Neural crest cell (in vitro differentiated cells): ENCODE measurements at places on chromosomes 5 and 9.

GRCh38 chr9:37911271-37911681, 7.3 kb upstream of the SLC25A51 start:
- H3K27me3 ChIP-seq: peaks cover 6% of the 10 kb centered on the region
- H3K27ac ChIP-seq: no peak overlapping the region
- no peaks in the 10 kb centered on the region for H3K36me3 ChIP-seq
- DNase-seq: no peak

GRCh38 chr9:447230-448025, 232.8 kb downstream of the DOCK8 start:
- no peak overlapping the region for H3K4me3 ChIP-seq
- H3K27ac ChIP-seq: no peak overlapping the region
- no peaks in the 10 kb centered on the region for H3K27me3 ChIP-seq
- H3K4me1 ChIP-seq: peaks cover 9% of the 10 kb centered on the region
- H3K36me3 ChIP-seq: no peaks in the 10 kb centered on the region
- no peak for DNase-seq

DNA sequence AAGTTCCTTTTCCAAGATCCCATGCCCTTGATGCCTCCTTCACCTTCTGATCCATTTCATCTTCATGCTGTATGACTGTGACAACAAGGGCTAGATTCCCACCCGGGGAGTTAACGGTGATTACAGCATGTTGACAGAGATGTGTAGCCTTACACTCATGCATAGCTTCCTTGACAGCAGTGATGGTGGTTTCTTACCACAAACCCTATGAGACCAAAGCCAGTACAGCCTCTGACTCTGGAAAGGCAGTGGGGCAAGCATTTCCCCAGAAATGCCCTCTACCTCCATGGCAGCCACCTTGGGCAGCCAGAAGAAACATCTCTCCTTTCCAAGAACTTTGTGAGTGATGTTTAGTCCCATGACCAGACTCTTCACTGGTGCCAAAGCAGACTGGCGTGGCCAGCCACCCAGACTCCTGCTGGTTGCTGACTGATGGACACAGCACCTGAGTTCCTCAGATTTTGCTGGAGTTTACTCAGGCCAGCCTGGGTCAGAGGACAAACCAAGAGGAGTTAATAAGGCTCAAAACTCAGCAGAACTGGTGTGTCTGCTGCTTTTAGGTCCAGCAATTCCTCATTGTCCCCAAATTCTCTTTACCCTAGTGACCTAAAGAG, 199.7 kb upstream of the SLC27A6 start:
- H3K27me3 ChIP-seq: no peaks in the 10 kb centered on the region
- no peak for DNase-seq
- no peak overlapping the region for H3K4me3 ChIP-seq
- H3K36me3 ChIP-seq: no peaks in the 10 kb centered on the region
- no peaks in the 10 kb centered on the region for H3K4me1 ChIP-seq

- H3K36me3 ChIP-seq: no peaks in the 10 kb centered on the region
- no peaks in the 10 kb centered on the region for H3K27me3 ChIP-seq
- H3K27ac ChIP-seq: peak overlapping the region; percentile 37
- no peak overlapping the region for H3K4me3 ChIP-seq
- peaks cover 8% of the 10 kb centered on the region for H3K4me1 ChIP-seq
- no peak for DNase-seq
These were observed 9.9 kb downstream of the SEPTIN8 start for GRCh38 chr5:132767150-132767549.

- no peaks in the 10 kb centered on the region for H3K4me1 ChIP-seq
- DNase-seq: no peak
- H3K4me3 ChIP-seq: no peak overlapping the region
- no peak overlapping the region for H3K27ac ChIP-seq
These were observed 59.5 kb downstream of the FAM114A2 start for GRCh38 chr5:153979028-153979783.

DNA sequence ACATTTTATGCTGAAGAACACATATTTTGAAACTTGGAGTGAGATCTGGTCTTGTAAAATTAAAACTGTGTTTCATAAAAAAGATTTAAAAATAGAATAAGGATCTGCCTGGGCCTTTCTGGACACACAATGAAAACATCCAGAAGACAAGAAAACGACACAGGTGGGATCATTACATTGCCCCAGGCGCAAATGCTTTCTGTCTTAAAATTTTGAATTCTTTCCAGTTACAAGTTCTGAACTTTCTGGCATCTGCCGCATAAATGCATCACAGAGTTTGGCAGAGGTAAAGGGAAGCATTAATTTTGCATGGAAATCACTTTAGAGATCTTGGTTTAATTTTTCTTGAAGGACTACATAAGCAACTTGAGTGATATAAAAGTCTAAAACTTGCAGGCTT, 219.6 kb downstream of the WDR70 start:
- DNase-seq: no peak
- H3K4me3 ChIP-seq: no peak overlapping the region
- no peak overlapping the region for H3K27ac ChIP-seq
- H3K4me1 ChIP-seq: no peaks in the 10 kb centered on the region
- peaks cover 18% of the 10 kb centered on the region for H3K36me3 ChIP-seq

- H3K27me3 ChIP-seq: peaks cover 31% of the 10 kb centered on the region
- peak overlapping the region; percentile 87 for H3K4me3 ChIP-seq
- H3K4me1 ChIP-seq: peaks cover 7% of the 10 kb centered on the region
These were observed 30.7 kb downstream of the EXOC3 start for GRCh38 chr5:473551-474192.

- no peak overlapping the region for H3K27ac ChIP-seq
- H3K4me3 ChIP-seq: no peak overlapping the region
These were observed 129.3 kb upstream of the LPCAT1 start for GRCh38 chr5:1652873-1653697.

DNA sequence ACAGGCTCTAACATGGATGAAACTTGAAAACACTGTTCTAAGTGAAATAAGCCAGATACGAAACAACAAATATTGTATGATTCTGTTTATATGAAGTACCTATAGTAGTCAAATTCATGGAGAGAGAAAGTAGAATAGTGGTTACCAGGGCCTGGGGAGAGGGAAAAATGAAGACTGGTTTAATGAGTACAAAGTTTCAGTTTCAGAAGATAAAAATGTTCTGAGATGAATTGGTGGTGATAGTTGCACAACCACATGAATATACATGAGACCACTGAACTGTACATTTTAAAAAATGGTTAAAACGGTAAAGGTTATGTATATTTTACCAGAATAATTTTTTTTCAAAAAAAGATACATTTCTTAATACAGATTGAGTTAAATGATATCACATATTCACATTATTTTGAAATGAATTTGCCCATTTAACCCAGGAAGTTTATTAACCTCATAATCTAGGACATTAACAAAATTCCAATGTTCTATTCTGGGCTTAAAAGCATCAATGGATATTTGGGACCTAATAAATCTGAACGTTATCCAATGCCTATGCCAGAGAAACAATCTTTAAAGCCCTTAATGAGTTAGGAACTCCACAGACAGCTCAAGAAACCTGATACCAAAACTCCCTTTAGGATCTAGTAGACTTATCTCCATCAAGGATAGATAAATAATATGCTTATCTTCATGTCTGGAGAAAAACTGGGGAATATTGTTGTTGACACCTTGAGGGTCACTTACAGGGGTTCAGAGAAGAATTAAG, 521.3 kb downstream of the EFNA5 start:
- DNase-seq: no peak
- no peak overlapping the region for H3K4me3 ChIP-seq
- peaks cover 20% of the 10 kb centered on the region for H3K4me1 ChIP-seq
- no peaks in the 10 kb centered on the region for H3K36me3 ChIP-seq
- no peak overlapping the region for H3K27ac ChIP-seq

DNA sequence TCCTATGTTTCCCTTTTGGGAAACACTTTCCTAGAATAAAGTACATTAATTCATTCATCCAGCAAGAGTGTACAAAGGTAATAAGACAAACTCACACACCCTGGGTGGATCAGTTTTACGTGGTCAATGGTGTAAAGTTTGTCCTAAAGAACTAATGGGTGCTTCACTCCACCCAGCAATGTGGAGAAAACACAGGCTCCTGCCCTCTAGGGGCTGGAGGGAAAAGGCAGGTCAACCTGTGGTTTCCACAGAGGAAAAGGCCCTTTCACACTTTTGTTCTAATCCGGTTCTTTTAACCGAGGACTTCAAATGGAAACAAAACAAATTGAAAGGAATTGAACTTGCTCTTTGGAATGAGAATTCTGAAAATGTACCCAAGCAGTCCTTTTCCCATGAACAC, 80.9 kb upstream of the SPOCK1 start:
- H3K4me1 ChIP-seq: no peaks in the 10 kb centered on the region
- H3K27ac ChIP-seq: no peak overlapping the region
- no peak for DNase-seq
- H3K4me3 ChIP-seq: no peak overlapping the region
- peaks cover 2% of the 10 kb centered on the region for H3K27me3 ChIP-seq
- H3K36me3 ChIP-seq: no peaks in the 10 kb centered on the region

DNA sequence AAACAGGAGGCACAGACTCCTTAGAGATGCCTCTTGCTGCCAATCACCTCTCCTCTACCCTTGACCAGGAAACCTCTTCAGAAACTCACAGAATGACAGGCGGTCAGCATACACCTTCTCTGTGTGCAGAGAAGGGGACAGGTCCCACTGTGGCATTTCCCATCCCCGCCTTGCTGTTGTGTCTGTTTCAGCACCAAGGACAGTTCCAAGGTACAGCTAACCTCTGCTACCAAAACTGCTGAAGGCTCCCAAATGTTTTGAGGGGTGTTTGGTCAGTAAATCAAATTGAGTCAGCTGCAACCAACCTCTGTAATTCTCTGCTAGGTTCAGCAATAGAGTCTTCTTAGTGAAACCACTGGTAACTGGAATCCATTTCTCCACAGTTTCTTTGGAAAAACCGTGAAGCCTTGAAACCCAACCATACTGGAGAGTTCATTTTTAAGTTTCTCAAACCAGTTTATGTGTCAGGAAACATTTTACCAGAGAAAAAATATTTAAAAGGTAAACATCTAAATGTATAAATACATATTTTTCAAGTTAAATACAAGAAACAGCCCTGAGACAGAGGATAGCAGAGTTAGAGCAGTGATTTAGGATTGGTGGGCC, 122.0 kb downstream of the DRD1 start:
- H3K4me3 ChIP-seq: no peak overlapping the region
- no peaks in the 10 kb centered on the region for H3K4me1 ChIP-seq
- H3K27ac ChIP-seq: no peak overlapping the region
- no peaks in the 10 kb centered on the region for H3K36me3 ChIP-seq
- DNase-seq: peak; percentile 58
